CD14-positive monocyte (primary cell): ENCODE measurements at places on chromosomes 7 and 10.
A peak's percentile ranks its signal among the peaks of the same experiment; 100 is the strongest.

GRCh38 chr10:16520900-16521299 is 779 bp downstream of the C1QL3 start:
- no peak for DNase-seq

- no peak for DNase-seq
Observed at GRCh38 chr10:63116452-63117072, 16.6 kb upstream of the NRBF2 start.

- DNase-seq = no peak
Observed at GRCh38 chr10:90168244-90168643, 466.9 kb downstream of the KIF20B start.

- no peak for DNase-seq
Observed at GRCh38 chr7:99897322-99898022, 20.6 kb upstream of the OR2AE1 start.

DNA sequence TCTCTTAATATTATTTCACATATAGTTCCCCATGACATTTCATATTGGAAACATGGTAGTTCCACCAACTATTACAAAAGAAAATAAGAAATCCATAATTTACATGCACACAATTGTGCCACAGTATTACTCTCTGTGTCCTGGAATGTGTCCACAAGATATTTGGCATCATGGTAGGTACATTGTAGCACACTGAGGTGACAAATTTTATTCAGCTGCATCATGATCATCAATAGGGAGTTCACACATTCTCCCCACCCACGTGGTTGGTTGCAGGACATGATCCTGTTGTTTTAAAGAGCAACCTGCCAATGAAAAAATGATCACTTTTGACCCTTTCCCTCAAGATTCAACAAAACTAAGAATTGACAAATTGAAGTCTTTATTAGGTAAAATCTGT is 67.1 kb upstream of the HECTD2 start:
- DNase-seq = no peak

DNA sequence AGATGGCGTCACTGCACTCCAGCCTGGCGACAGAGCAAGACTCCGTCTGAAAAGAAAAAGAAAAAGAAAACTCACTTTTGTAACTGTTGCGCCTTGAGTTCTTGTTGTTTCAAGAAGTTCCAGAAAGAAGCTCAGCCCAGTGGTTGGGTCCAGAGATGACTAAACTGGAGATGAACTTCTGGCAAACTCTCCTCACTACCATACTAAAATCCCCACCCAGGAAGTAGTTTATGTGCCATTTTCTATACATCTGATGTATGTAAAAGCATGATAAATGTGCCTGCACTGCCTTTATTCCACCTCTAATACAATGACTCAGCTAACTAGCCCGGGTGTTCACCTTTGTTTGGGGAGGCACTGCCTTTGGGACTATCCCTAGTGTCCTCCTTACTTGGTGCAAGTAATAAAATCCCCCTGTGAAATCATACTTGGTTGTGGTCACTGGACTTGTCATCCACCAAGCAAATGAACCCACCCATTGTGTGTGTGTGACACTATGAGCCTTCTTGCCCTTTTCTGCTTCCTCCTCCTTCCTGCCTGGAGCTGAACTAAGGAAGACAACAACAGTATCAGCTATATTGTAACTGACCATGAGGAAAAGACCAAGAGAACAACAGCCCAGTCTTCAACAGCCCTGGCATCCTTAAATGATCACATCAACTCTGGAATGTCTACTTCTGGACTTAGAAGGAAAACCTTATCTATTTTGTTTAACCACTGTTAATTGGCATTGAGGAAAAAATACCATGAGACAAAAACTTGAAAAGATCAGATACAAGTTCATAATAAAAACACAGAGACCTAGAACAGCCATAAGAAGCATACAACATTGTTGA is 33.6 kb downstream of the JMJD1C start:
- peak; percentile 40 for DNase-seq

DNA sequence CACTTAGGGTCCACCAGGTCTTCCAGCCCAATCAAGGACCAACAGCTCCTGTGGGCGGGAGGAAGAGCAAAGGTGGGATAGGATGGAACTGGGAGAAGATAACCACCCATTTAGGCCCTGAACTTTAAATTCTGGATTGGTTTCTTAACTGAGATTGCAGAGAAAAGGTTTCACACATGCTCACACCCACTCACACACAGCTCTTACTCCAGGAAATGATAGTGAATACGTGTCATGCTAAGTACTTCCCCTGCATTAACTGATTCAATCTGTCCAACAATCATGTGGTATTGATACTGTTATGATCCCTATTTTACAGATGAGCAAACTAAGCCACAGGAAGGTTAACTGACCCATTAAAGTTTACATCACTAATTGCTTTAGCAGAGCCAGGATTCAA is 4.6 kb upstream of the CYP3A4 start:
- DNase-seq = no peak
